AG09319 (cell line): ENCODE measurements at places on chromosomes 4 and X.

DNA sequence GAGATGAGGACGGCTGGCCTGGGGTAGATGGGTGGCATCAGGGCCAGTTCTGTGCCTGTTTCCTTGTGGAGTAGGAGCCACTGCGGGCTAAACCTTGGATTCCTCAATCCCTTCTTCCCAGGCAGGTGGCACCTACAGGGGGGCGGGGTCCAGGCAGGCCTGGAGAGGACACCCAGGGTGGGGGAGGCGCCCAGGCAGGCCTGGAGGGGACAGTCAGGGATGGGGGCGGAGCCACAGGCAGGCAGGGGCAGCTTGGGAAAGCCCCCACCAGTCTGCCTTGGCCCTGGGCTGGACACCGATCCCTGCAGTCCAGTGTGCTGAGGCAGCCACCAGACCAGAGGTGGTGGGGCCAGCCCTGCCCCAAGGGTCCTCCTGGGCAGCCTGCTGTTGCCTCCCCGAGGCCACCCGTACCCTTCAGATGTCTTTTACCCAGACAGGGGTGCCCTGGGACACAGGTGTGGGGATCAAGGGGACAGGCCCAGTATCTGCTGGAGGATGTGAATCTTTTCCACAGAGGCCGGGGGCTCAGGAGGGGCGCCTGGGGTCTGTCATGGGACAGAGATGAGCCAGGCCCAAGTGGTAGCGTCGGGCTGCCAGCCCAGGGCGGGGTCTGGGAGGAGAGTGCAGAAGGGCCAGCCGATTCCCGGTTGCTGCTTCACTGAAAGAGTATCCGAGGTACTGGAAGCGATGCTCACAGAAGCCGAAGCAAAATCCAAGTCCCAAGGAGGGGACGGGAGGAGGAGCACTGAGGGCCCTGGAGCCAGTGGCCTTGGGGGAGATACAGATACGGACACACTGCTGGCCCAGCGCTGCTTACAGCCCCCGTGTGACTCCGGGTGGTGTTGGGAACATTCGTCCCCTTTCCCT, 34.5 kb downstream of the LRPAP1 start:
- no peak for DNase-seq

DNA sequence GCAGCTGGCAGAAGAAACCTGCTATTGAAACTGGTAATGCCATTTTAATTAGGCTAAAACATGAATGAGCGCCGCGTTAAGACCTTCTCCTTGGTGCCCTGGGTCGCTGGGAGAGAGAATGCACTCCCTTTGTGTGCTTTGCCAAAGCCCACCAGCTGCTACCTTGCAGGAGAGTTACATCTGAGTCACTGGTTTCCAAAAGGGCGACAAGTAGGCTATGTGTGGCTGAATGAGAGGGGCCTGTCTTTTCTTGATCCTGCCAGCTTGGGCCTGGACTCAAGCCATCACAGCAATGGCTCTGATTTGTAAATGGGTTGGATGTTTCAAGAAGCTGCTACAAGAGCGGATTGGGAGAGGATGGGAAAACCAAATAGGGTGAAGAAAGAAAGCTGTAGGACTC, 81.5 kb downstream of the NHS start:
- DNase-seq = no peak

DNA sequence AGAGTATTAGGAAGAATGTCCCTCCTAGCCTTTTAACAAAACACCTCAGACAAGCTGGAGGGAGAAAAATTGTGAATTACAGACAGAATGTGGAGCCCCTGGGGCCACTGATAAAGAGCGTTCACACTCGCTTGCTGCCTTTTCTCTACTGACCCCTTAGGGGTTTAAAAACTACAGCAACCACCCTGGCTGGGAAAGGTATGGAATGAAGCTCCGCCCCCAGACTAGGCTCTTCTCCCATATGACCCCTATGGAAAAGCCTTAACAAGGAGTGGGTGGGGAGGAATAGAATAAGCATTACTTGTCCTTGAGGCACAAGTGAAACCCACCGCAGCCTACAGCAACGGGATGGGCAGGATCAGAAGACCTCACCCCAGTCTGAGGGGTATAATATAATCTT, 26.3 kb downstream of the ANKRD50 start:
- DNase-seq = no peak

- DNase-seq = no peak
Measured at GRCh38 chr4:24989327-24989726, 41.4 kb downstream of the LGI2 start.

DNA sequence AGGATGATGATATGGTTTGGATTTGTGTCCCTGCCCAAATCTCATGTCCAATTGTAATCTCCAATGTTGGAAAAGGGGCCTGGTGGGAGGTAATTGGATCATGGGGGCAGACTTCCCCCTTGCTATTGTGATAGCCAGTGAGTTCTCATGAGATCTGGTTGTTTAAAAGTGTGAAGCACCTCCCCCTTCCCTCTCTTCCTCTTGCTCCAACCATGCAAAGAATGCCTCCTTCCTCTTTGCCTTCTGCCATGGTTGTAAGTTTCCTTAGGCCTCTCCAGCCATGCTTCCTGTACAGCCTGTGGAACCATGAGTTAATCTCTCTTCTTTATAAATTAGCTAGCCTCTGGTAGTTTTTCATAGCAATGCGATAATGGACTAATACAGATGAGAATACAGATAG, 19.7 kb upstream of the ALG13 start:
- DNase-seq = no peak

DNA sequence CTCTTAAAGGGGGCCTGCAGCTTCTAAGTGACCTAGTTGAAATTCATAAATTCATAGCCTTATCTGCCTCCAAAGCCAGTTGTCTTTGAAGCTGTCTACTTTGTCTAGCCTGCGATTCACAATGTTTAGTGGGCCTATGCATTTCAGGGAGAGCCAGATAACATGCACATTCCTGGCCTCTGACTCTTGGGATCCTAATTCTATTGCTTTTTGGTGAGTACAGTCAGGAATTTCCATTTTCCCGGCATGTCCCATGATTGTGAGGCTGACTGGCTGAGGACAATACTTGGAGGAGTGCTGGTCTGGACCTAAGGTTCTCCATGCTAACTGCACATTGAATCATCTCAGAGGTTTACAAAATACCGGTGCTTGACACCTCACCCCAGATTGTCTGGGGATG, 155.0 kb downstream of the MSL3 start:
- DNase-seq = no peak

GRCh38 chr4:73434311-73434710, 1.7 kb upstream of the AFP start:
- no peak for DNase-seq

DNA sequence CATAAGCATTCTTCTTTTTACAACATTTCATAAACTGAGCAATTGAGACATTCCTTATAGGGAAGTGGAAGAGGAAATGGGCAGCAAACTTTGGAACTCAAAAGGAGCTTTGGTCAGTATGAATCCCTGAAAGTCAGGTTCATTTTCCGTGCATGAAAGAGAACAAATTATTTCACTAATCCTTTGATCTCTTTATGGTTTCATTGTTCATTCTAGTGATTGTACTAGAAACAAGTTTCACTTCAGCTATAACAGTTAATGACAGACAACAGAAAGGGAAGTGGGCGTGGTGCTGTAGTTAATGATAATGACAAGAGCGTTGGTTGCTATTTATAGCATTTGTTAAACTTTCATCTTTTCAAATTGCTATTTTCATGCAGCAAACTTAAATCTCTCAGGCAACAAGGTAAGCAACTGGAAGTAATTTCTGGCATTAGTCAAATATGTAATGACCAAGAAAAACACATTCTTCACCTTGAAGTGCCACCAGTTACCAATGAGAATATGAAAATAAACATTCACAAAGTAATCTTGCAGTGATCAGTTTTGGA, 98.4 kb downstream of the AREG start:
- DNase-seq = no peak

DNA sequence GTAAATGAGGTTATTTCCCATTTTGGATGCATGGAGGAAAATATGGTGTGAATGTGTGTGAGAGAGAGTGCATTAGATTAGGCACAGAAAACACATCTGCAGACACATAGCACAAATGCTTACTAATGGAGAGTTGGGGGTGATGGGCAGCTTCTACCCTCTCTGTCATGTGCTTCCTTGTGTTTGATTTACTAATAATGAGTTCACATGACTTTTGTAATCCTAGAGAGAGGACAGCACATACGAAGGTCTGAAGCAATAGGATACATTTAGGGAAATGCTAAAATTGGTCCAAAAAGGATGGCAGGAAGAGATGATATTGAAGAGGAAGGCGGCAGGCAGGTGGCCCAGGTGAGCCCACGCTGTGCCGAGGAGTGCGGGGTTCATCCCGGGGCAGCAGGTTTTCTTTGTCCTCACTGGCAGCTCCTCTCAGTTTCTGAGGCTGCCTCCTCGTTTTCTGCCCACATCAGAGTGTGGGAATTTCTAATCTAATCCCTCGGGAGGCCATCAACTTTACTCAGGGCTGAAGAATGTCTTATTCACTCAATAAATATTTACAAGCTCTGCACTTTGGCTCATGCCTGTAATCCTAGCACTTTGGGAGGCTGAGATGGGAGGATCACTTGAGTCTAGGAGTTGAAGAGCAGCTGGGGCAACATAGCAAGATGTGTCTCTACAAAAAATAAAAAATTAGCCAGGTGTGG, 15.9 kb upstream of the MAP9 start:
- DNase-seq = no peak
